Regular cardiac myocyte (primary cell): ENCODE measurements at places on chromosomes 6 and 20. TPM values are rescaled to one million over a fixed set of nuclear protein-coding genes. Genes with fewer than 3 reads are reported as not detected.

The PRND gene
- total RNA-seq, result not detected in 2 replicates

The OLIG3 gene
- not detected in 2 replicates for total RNA-seq

The FRK gene
- total RNA-seq, result 0.58 and 0.85 TPM in 2 replicates

The SLC22A23 gene
- 9.4 and 21.1 TPM in 2 replicates for total RNA-seq

The LPIN3 gene
- 7.7 and 7.9 TPM in 2 replicates for total RNA-seq

The TPD52L2 gene
- 137 and 175 TPM in 2 replicates for total RNA-seq

The JAG1 gene
- total RNA-seq, result 101 and 117 TPM in 2 replicates

The DPM1 gene
- total RNA-seq, result 88.5 and 89.0 TPM in 2 replicates
